ENCODE measurements at places on chromosomes 4 and X.

DNA sequence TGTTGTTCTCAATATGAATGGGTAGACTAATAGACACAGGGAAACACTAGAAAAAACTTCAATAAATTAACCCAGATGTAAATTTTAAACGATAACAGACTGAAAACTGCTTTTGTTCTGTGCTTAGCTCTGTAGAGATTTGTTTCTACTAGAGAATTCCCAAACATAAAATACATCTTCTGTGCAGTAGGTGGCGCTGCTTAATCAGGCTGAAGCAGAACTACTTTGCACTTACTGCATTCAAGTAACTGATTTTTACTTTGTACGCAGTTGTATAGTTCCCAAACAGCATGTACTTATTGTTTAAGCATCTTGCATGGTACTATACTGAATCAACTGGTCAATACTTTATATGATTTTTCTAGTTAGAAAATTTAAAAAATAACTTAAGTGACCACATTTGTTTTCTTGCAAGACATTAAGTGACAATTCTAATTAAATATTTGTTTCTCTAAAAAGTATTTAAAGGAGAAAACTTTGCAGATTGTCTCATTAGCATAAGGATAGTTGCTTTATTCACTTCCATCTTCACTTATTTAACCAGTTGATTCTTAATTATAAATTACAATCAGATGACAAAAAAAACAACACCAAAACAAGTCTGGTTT is 490.6 kb downstream of the IL15 start:
- peak; percentile 4 for DNase-seq

- DNase-seq, result no peak
These were observed 1.0 kb upstream of the TLR1 start for GRCh38 chr4:38805530-38806145.

GRCh38 chrX:3440981-3441380 is 94.5 kb upstream of the MXRA5 start:
- DNase-seq, result no peak

- no peak for DNase-seq
These were observed 201.2 kb downstream of the CHIC2 start for GRCh38 chr4:53863158-53863557.

GRCh38 chrX:151870602-151871001 is 42.1 kb upstream of the MAGEA4 start:
- no peak for DNase-seq

GRCh38 chrX:40078489-40079227 is 19.1 kb downstream of the BCOR start:
- DNase-seq, result no peak

GRCh38 chr4:102815981-102816380 is 11.4 kb downstream of the UBE2D3 start:
- no peak for DNase-seq

GRCh38 chr4:75655562-75655961 is 17.6 kb downstream of the G3BP2 start:
- DNase-seq, result no peak

DNA sequence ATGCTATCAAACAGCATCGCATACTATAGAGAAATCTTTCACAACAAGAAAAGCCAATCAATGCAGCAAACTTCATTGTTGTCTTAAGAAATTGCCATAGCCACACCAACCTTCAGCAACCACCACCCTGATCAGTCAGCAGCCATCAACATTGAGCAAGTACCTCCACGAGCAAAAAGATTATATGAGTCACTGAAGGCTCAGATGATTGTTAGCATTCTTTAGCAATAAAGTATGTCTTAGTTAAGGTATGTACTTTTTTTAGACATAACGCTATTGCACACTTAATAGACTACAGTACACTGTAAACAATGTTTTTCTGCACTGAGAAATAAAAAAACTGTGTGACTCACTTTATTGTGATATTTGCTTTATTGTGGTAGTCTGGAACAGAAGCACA is 37.8 kb upstream of the FUNDC1 start:
- DNase-seq, result no peak
